Stimulated activated CD8-positive, alpha-beta memory T cell treated with anti-CD3 and anti-CD28 coated beads, Interleukin-15, amount 100 ng/mL, for 4 hours (primary cell): ENCODE measurements at places on chromosomes 16 and 17.

DNA sequence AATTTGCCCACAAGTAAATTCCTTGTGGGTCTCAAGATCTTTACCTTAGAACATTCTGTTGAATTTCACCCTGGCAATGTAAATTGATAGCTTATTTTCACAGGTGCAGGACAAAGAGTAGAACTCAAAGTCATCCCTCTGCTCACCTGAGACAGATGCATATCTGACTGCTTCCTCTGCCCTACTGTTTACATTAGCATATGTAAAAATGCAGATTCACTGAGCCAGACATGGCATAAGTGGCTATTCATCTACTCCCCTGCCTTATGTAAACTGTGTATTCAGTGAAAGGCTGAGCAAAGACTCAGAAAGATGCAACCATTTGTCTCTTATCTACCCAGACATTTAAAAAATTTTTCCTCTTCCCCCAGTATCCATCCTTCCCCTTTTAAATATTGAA lies 22.3 kb upstream of the MILR1 start:
- no peak for DNase-seq

- DNase-seq, result no peak
Measured at GRCh38 chr16:88923926-88924833, 52.8 kb downstream of the CBFA2T3 start.

GRCh38 chr16:73614131-73614530 lies 566.2 kb upstream of the ZFHX3 start:
- DNase-seq, result no peak

GRCh38 chr16:80744856-80745255 lies 59.5 kb downstream of the CDYL2 start:
- no peak for DNase-seq

DNA sequence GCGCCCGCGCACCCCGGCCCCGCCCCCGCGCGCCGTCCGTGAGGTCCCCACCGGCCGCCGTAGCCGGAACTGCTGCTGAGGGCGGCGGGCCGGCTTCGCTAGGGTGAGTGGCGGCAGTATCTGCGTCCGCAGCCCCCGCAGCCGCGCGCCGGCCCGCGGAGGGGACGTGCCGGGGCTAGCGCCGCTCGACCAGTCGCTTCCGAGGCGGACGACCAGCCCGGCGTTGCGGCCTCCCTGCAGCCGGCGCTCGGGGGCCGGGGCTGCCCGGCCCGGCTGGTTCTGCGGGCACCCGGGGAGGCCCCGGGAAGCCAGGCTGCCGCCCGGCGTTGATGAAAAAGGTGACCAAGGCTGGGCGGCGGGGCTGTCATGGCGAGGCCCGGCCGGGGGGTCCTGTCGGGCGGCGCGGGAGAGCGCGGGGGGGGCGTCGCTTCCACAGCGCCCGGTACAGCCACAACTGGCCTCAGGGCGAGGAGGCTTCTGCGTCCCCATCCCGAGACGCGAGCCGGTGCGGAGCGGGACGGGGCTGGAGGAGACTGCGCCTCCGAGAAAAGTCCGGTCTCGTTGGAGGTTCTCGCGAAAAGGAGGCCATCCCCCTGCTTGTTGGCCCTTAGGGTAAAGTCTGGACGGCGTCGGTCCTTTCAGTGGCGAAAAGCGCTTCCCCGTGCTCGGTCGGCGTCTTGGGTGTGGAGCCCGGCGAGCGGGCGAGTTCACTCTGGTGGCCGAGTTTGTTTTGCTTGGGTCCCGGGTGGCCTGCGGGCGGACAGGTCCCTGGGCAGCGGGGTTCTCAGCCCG lies at the start of gene CRAMP1:
TSS of gene CRAMP1 (plus strand) at position 41 of the 792 bp plus-strand sequence. CDS start 2,280 bp downstream, outside the sequence.
- no peak for DNase-seq

- no peak for DNase-seq
Measured at GRCh38 chr16:74101379-74102137, 195.1 kb upstream of the PSMD7 start.

DNA sequence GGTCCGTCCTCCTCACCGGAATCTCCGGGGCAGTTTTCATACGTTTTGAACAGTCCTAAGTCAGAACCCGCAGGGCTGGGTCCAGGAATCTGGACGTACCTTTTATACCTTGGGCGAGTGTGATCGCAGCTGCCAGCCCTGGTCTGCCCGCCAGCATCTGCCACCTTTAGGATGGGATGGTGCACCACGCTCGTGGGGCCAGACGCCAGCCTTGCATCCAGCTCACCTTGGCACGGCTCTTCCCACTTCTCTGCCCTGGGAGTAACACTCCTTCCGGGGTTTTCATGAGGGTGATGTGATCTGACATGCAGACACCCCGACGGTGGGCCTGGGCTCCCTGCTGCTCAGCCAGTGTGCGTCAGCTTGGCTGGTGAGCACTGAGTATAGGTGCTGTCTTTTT lies 66.6 kb upstream of the ZNF469 start:
- no peak for DNase-seq
